ENCODE measurements at places on chromosomes 7 and 10. TPM values are rescaled to one million over a fixed set of nuclear protein-coding genes. Genes with fewer than 3 reads are reported as not detected.

The RPEL1 gene
- not detected for total RNA-seq

The REEP3 gene
- 34.6 TPM for total RNA-seq

The RBP3 gene
- total RNA-seq, result not detected

The FAM13C gene
- 8.8 TPM for total RNA-seq

The PRSS37 gene
- not detected for total RNA-seq

The RAB11FIP2 gene
- total RNA-seq, result 50.4 TPM
